ENCODE measurements at places on chromosomes 12 and 14.

DNA sequence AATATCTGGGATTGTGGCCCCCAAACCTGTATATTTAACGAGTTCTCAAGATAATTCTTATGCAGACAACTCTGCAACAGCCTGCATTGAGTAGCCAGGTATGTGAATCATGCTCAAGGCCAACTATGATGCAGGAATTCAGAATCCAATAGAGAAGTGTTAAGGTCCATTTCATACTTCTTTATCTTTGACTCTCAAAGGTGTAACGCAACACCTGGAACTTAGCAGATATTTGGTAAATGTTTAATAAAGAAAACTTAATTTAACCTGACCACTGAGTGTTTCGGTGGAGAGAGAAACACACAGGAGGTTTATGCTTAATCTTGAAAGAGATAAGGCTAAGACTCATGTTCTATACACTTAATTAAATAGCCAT is 156.5 kb upstream of the PLEKHG7 start:
- no peak for DNase-seq

GRCh38 chr12:12440784-12441428 is 84.0 kb downstream of the BORCS5 start:
- DNase-seq, result no peak

DNA sequence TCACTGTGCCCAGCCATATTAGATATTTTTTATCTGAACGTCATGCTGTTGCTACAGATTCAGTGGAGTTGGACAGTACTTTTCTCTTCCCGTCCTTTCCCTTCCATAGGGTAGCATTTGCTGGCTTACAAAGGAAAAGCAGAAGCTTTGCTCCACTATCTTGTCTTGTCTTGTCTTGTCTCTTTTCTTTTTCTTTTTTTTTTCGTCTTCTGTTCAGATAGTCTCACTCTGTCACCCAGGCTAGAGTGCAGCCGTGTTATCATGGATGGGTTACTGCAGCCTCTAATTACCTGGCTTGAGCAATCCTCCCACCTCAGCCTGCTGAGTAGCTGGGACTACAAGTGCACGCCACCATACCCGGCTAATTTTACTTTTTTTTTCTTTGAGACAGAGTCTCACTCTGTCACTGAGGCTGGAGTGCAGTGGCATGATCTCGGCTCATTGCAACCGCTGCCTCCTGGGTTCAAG is 21.1 kb downstream of the OR10G3 start:
- DNase-seq, result no peak

GRCh38 chr12:96208346-96208745 is 14.2 kb downstream of the ELK3 start:
- peak; percentile 27 for DNase-seq

DNA sequence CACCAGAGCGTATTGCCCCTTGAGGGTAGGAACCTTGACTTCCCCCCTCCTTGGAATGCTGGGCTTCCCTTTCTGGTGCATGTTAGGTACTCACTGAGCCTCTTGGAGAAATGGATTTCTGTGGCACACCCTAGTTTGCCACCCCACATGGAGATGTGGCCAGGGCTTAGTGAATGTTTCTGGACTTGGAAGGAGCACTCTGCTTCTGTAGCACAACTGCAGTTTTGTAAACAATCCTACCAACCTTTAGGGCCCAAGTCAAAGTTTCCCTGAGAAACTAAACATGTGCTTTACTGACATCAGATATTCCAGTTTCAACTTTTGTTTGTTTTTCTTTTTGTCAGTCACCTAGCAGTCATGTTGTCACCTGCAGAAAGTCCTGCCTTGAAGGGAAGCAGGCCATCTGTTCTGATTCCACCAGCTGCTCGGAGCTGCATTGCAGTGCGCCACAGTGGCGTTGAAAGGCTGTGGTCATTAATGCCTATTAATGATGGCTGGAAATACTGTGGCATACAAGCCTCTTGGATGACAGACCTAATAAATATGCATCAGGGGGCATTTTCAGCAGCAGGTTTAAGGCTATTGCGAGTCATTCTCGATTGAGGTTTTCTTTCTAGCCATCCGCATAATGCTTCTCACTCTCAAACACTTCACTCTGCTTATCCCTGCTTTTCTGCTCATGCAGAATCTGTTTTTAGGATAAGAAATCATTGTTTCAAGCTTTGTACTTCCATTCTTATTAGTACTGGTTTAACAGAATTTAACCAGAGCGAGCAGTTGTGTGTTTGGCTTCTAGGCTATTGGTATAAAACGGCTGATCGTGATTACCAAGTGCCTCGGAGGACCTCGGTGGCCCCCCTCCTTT is 7.8 kb downstream of the PELI2 start:
- peak; percentile 84 for DNase-seq

Data from G401 (cell line).